HepG2 (cell line): ENCODE measurements at places on chromosomes 6 and 20. TPM values are rescaled to one million over a fixed set of nuclear protein-coding genes. Genes with fewer than 3 reads are reported as not detected.

Gene KHDC1L
- not detected in 2 replicates for polyA plus RNA-seq

Gene SNAP25
- not detected in 2 replicates for polyA plus RNA-seq

Gene TRIM15
- polyA plus RNA-seq, result 38.2 and 41.7 TPM in 2 replicates

Gene OR2H1
- 0.15 and 0.21 TPM in 2 replicates for polyA plus RNA-seq

DNA sequence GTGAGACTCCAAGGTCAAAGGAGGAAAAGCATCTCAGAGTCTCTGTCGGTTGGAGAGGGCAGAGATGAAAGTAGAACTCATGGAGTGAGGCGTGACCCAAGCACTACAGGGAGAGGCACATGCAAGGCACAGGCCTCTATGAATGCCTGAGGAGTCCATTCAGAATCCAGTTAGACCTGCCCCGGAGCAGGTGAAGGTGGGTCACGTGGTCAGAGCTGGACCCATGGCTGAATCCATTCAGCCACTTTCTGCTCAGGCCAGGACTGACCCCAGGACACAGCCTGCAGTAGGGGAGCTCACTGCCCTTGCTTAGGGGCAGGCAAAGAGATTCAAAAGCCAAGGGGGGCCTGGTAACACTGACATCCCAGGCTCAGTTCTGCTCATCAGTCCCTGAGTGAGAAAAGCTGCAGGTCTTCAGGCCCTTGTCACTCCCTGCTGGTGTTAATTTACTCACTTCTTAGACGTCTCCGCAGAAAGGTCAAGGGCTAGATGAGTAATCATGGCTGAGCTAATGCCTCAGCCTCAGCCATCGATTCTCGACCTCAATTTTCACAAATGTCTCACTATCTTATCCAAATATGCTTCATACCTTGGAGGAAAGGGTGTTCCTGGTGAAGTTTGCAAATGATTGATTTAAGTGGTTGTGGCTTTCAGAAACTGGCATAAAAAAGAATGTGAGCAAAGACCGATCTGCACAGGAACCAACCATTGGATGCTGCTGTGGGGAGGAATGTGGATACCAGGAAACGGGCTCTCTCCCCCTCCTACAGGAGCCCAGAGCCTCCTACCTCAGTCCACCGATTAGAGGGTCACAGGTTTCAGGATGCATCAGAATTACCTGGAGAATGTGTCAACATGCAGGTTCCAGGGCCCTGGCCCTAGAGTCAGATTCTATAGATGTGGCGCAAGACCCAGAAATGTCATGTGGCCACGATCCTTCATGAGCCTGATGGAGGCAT, 584.4 kb downstream of the PTPRT start:
- DNase-seq, result no peak

DNA sequence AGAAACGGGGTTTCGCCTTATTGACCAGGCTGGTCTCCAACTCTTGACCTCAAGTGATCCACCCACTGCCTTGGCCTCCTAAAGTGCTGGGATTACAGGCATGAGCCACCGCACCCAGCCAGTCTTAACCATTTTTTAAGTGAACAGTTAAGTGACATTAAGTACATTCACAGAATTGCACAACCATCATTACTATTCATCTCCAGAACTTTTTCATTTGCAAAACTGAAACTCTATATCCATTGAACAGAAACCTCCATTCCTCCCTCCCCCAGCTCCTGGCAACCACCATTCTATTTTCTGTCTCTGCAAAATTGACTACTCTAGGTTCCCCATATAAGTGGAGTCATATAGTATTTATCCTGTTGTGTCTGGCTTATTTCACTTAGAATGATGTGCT, 59.7 kb downstream of the PLCB4 start:
- DNase-seq, result no peak

DNA sequence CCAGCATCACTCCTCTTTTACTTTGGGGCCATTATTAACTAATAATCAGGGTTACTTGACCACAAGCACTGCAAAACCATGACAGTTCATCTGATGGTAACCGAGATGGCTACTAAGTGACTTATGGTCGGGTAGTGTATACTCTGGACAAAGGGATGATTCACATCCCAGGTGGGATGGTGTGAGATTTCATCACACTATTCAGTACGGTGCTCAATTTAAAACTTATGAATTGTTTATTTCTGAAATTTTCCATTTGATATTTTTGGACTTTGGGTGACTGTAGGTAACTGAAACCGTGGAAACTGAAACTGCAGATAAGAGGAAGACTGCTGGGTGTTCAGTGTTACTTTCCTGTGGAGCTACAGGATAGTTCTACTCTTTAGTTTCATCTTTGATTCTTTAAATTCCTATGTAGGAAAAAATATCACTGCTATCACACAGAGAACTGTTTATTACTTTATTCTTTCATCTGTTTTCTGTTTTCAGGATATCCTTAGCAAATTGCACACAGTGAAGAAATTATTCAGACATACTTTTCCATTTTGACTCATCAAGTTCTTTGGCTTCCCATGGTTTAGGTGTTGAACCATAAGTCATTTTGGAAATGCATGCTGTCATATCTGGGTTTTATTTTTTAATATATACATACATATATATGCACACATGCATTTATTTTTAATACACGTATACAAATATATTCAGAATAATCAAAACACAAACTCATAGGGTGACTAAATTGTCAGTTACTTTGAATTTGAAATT, 59.1 kb upstream of the C20orf144 start:
- peak; percentile 76 for DNase-seq

GRCh38 chr6:104591573-104592334, 268.0 kb downstream of the HACE1 start:
- DNase-seq, result no peak

- no peak for DNase-seq
These were observed 76.7 kb downstream of the IYD start for GRCh38 chr6:150445486-150445885.

DNA sequence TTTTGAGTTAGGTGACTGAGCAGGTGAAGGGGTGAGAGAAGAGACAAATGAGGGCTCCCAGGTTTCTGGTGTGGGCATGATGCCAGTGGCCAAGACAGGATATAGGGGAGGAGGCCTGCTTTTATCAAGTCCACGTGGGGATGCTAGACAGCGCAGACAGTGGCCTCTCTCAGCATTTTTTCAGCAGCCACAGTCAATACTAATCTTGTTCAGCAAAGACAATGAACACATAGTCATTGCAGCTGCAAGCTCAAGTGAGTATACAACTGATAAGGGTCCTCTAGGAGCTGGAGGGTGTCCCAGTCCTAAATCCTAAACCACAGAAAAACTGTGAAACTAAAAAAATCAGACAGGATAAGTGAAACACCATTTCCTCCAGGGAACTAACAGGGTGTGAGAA, 48.6 kb downstream of the UQCC1 start:
- DNase-seq, result no peak

DNA sequence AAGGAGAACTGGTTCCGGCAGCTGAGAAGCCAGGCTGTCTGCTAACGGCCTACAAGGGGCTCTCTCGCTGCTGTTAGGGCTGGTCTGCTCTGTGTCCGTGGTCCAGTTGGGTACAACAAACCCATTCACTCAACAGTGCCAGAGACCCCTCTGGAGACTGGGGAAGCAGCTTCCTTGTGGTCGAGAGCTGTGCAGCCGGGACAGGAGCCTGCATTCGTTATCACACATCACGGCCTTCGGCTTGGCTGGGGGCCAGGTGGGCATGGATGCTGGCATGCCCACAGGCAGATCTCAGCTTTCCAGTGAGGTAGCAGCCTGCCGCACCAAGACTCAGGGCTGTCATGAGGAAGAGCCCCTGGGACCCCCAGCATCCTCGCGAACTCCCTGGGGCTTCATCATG, 124.7 kb downstream of the PREX1 start:
- DNase-seq, result no peak

DNA sequence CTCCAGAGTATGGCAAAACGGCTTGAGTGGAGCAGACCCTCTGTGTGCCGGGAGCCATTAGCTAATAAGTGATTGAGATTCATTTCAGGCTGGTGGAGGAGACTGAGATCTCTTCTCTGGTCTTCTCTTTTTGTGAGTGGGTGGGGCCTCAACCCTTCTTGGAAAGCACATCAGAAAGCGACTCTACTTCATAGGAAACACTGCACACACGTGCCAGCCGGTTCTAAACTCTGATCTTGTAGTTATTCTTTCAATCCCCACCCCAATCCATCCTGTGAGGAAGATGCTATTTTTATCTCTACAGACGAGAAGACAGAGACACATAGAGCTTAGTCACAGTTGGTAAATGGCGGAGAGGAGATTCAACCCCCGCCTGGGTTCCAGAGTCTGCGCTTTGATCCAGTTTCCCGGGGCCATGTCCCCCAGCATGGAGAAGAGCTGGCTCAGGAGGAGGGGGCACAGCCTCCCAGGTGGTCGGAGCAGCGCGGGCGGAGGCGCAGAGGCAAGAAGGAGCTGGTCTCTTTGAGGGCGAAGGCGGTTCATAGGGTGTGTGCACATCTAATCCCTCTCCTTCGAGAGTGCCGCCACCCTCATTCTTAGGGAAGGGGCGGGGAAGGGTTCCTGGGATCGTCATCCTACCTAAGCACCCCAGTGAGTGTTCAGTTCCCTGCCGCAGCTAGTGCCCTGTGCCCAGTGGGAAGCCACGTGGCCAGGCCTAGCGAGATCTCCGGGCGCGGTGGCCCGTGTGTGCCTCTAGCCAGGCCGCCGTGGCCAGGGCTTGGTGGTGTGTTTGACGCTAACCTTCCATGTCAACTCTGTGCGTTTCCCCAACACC, 49.0 kb upstream of the TAGAP start:
- DNase-seq, result no peak

GRCh38 chr20:35618263-35619131, 2.9 kb downstream of the SPAG4 start:
- DNase-seq, result no peak

GRCh38 chr6:56759521-56759920, 116.8 kb upstream of the DST start:
- DNase-seq, result no peak

- DNase-seq, result no peak
These were observed 50.5 kb upstream of the BMP6 start for GRCh38 chr6:7675353-7675945.

- DNase-seq, result peak; percentile 73
These were observed 118.9 kb downstream of the QKI start for GRCh38 chr6:163533443-163533842.

DNA sequence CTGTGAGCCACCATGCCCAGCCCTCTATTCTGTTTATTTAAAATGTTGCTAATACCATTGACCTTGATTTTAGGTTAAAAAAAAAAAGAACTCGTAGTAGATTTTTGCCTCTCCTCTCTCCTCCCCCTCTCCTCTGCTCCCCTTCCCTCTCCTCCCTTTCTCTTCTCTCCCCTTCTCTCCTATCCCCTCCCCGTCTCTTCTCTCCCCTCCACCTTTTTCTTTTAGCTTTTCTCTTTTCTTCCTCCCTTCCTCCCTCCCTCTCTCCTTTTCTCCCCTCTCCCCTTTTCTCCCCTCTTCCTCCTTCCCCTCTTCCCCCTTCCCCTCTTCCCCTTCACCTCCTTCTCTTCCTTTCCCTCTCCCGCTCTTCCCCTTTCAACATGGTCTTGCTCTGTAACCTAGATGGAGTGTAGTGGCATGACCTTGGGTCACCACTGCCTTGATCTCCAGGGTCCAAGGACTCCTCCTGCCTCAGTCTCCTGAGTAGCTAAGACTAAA, 223.8 kb downstream of the ZFAND3 start:
- no peak for DNase-seq

GRCh38 chr20:37914672-37915433, 11.9 kb downstream of the VSTM2L start:
- peak; percentile 41 for DNase-seq

DNA sequence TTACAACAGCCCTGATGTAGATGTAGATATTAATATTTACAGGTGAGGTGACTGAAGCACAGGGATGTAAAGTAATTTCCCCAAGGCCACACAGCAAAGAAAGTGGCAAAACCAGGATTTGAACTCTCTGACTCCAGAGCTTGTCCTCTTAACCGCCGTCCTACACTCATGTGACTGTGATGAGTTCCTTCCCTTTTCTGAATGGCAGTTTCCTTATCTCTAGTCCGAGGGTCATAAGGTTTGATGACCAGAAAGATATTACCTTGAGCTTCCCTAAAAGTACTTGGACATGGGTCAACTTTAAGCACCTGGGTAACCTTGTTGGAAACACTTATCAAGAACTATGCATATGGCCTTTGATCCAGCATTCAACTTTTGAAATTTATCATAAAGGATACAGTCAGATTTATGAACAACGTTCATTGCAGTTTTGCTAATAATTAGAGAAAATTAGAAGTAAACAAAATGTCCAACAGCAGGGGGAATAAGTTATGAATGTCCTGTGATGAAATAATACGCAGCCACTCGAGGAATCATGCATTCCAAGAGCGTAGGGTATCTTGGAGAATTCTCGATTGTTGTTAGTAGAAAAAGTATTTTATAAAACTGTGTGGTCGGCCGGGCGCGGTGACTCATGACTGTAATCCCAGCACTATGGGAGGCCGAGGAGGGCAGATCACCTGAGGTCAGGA, 2.3 kb upstream of the TLDC2 start:
- DNase-seq, result no peak

GRCh38 chr6:41059556-41059955, 6.6 kb downstream of the APOBEC2 start:
- no peak for DNase-seq

GRCh38 chr6:158543606-158544185, 16.2 kb upstream of the TMEM181 start:
- DNase-seq, result peak; percentile 38

GRCh38 chr20:385448-385847, 4.9 kb downstream of the TRIB3 start:
- no peak for DNase-seq

DNA sequence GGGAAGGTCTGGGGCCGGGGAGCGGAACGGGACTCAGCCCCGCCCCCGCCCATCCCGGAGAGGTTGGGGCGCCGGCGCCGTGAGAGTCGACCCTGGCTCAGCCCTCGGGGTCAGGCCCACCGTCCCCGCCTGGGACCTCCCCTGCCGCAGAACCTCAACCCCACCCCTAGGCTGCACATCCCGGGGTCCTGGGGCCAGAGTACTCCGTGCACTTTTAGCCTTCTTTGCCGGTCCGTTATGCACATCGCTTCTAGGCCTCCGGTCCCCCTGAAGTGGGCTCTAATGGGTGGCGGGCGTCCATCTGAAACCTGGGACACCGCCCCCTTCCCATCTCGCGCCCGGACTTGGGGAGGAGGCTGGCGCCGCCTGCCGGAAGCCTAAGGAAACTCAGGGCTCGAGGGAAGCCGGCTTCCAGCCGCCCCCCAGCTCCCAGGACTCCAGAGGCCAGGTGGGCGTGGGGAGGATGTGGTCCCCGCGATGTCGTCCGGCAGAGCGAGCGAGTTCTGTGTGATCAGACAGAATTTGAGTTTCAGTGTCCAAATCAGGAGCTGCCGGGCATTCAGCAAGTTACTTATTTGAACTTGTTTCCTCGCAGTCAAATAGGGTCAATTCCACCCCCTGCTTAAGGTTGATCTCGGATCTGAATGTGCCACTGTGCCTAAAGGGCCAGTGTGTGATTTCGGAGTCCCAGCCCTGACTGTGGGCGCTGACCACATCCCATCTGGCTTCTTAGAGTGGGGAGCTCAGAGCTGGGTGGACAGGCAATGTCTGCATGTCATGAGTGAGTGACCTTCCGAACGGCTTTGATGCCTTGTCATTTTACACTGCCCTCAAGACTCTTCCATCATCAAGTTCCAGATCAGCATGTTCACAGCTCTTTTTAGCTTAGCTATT, 47.6 kb downstream of the CPXM1 start:
- peak; percentile 58 for DNase-seq

GRCh38 chr6:71053475-71053874, 96.6 kb upstream of the B3GAT2 start:
- no peak for DNase-seq

GRCh38 chr20:38995536-38996044, 33.4 kb downstream of the DHX35 start:
- peak; percentile 35 for DNase-seq

GRCh38 chr6:136503303-136504029, 46.8 kb downstream of the MAP7 start:
- DNase-seq, result no peak
